ENCODE measurements at places on chromosomes 1 and 21.
A peak's percentile ranks its signal among the peaks of the same experiment; 100 is the strongest.

DNA sequence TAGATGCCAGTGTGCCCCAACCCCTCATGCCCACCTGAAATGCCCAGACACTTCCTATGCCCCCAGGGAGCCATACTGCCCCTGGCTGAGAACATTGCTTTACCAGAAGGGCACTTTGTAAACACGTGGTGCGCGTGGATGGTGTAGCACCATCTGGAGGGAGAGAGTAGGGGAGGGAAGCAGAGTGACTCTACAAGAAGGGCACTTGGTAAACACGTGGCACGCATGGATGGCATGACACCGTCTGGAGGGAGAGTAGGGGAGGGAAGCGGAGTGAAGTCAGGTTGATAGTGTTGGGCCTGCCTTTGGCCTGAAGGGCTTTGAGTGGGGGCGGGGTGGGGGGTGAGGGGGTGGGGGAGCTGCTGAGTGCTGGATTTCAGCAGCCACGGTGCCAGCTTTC, 324.0 kb upstream of the VAMP3 start:
- no peak for DNase-seq

- no peak for DNase-seq
Observed at GRCh38 chr21:46099476-46099875, 1.6 kb downstream of the COL6A2 start.

DNA sequence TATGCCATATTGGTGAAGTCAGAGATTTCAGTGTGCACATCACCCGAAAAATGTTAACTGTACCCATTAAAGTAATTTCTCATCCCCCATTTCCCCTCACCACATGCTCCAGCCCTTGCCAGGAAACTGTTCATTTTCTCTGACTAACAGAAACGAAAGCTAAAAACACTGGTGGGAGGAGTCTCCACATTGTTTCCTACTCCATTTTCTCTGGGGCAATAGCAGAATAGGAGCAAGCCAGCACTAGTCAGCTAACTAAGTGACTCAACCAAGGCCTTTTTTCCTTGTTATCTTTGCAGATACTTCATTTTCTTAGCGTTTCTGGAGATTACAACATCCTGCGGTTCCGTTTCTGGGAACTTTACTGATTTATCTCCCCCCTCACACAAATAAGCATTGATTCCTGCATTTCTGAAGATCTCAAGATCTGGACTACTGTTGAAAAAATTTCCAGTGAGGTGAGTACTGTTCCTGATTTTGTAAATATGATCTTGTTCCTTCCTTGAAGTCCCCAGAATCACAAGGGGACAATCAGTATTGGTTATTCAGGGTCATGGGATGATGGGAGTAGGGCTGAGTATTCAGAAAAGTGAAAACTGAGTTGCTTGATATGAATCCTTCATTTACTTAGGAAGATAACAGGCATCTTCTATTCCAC, at the start of gene IFI16:
Gene IFI16, plus strand, starts transcription at position 204 of the 658 bp plus-strand sequence. CDS start 4,774 bp downstream, outside the sequence.
- DNase-seq = no peak

DNA sequence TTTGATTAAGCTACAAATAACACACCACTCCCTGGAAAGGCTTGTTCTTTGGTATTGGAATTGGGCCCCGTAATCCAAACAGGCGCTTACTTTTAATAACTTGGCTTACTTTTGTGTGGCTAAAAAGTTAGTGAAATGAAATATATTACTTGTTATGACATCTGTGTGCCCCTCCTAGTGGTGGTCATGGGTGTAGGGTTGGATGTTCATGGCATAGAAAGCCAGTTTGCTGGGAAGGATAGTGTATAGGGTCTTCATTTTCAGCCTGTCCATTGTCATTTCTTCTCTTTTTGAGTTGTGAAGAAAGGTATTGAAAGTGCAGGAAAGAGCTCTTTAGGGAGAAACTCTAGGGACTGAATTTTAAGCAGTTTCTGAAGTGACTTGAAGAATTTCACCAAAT, 5.9 kb downstream of the CDC14A start:
- no peak for DNase-seq

- no peak for DNase-seq
Observed at GRCh38 chr21:28763809-28764418, 228.8 kb downstream of the LTN1 start.

DNA sequence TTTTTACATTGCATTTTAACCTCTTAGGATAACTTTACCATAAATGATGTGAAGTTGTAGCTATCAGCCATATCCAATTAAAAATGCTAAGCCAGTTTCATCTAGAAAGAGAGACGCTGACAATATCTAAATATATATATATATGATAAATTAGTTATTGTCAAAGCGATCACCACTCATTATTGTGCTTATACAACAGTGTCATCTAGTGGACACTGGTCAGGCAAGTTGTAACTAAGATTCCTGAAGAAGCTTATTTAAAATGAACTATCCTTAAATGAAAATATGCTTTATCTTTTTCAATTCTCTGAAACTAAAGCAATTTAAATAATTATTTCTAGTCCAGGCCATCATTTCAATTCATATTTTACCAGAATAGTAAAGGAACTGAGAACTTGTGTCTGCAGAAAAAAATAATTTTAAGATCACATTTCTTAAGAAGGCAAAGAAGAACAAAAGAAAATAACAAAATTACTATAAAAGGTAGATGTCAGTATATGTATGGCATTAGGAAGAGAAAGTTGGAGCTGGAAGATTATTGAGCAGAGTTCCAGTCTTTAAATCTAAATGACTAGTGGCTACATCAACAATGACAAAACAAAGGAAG, 193.3 kb upstream of the SNX7 start:
- no peak for DNase-seq

GRCh38 chr1:77632216-77632615, 50.2 kb downstream of the ZZZ3 start:
- no peak for DNase-seq

DNA sequence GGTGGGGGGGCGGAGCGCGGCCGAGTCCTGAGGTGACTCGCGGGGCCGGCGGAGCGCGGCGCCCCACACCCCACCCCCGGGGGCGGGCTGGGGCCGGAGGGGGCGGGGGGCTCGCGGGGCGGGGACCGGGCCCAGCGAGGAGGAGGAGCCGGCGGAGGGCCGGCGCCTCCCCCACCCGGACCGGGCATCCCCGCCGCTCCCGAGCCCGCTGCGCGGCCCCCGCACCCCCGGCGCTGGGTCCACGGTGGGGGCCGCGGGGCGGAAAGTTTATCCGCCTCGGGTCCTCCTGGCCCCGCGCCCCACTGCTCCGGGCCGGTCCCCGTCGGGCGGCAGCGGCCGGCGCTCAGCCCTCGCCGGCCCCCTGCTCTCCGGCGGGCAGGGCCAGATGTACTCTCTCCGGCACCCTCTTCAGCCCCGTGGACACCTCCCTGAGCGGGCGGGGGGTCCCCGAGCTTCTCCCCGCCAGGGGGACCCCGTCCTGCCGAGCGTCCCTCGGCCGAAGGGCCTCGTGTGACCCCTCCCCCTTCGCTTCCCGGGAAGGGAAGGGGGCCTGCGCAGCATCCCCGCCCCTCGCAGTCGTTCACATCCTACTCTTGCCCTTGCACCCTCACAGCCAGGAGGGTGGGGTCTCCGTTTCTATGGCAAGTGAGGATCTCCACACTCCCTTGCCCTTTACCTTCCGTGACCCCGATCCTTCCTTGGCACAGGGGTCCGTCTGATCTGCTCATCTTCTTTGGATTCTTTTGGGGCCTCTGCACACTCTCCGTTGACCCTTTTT, 663 bp downstream of the CAMTA1 start:
- DNase-seq = no peak

- no peak for DNase-seq
Observed at GRCh38 chr1:242455052-242455361, 69.5 kb downstream of the PLD5 start.

DNA sequence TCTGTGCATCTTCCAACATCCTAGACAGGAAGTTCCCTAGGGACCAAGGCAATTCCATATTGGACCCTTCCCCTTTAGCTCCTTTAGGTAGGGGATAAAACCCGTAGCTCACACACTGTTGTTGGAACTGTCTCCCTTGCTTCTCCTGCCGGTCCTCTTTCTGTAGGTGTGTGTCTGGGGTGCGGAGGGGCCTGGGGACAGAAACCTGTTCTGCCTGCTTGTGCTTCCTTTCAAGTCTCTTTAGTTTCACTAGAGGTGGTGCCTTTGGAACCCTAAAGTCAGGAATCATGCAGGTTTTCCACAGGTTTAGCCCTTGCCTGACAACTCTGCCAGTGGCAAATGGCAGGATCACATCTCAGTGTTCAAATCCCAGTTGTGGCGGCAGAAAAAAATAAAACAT, 74.6 kb upstream of the PTGFRN start:
- DNase-seq = no peak

DNA sequence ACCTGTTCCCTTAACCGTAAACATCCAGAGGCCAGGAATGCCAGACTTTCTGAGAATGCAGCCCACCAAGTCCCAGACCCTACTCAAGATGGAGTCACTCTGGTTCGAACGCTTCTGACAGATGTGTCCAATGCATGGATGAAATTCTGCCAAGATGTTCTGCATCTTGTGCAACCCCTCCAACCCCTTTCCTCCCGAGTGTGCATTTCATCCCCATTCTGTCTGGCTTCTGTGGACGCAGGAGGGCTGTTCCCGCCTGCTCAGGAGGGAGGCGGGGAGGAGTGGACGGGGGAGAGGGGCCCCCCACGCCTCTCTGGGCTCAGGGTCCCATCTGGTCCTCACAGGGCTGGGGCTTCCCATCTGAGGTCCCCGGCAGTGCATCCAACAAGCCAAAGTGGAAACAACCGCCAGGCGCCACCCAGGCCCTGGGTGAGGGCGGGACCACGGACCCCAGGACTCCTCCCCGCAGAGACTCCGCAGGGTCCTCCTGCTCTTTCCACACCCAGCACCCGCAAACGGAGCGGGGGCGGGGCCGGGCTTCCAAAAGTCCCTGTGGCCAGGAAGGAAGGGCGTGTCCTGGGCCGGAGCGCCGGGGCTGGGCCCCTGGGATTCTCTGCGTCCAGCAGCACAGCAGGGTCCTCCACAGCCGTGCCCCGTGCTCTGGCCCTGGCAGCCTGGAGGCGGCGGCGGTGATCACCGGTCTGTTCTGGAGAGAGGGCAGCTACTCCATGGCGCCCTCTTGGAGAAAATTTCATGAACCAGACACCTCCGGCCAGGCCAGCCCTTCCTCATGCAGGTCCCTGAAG, 27.8 kb upstream of the SUMO3 start:
- DNase-seq = peak; percentile 14

- DNase-seq = no peak
Observed at GRCh38 chr21:17572431-17572830, 40.3 kb downstream of the BTG3 start.

DNA sequence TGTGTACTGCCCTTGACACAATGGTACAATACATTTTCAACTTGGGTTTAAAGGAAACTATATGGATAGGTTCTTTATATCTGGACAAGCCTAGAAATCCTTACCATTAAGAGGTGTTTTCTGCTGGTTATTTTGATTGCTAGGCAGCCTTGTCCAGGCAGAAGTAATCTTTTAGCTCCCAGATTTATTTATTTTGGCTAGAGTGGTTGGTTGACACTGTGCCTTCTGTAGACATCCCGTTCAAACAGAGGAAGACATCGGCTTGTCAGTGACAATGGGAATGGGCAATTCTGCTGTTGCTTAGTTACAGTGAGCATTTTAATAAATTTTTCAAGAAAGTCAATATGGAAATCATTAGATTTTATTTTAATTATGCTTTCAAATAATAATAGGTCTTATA, 138.8 kb downstream of the VPS13D start:
- no peak for DNase-seq

DNA sequence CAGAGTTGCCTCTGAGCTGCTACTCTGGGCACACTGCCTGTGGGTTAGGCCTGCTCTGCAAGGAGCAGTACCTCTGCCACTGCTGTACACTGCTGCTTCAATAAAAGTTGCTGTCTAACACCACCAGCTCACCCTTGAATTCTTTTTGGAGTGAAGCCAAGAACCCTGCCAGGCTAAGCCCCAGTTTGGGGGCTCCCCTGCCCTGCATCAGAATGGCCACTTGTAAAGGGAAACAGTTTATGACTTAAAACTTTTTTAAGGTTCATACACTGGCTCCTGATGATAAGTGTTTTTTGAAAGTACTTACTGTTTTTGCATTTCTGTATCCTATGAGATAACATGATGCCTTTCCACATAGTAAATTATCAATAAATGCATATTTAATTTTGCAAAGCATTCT, 310.0 kb downstream of the LMO4 start:
- no peak for DNase-seq

- DNase-seq = no peak
Observed at GRCh38 chr1:241143765-241144442, 213.1 kb downstream of the RGS7 start.

DNA sequence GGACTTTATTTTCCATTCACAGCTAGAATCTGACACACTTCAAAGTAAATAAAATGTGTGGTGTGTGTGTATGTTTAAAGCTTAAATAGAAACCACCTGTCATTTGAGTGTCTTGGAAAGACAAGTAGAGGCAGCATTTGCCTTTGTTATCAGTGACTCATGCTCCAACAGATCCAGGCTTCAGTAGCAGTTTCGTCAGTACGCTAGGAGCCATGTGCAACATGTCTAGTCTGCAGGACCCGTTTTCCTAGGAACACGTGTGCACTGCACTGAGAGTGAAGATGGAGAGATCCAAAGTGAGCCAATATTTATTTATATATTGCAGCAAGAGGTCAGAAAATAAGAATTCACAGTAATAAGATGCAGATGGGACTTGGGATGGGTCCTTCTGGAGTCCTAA, 41.8 kb downstream of the SGIP1 start:
- DNase-seq = no peak

DNA sequence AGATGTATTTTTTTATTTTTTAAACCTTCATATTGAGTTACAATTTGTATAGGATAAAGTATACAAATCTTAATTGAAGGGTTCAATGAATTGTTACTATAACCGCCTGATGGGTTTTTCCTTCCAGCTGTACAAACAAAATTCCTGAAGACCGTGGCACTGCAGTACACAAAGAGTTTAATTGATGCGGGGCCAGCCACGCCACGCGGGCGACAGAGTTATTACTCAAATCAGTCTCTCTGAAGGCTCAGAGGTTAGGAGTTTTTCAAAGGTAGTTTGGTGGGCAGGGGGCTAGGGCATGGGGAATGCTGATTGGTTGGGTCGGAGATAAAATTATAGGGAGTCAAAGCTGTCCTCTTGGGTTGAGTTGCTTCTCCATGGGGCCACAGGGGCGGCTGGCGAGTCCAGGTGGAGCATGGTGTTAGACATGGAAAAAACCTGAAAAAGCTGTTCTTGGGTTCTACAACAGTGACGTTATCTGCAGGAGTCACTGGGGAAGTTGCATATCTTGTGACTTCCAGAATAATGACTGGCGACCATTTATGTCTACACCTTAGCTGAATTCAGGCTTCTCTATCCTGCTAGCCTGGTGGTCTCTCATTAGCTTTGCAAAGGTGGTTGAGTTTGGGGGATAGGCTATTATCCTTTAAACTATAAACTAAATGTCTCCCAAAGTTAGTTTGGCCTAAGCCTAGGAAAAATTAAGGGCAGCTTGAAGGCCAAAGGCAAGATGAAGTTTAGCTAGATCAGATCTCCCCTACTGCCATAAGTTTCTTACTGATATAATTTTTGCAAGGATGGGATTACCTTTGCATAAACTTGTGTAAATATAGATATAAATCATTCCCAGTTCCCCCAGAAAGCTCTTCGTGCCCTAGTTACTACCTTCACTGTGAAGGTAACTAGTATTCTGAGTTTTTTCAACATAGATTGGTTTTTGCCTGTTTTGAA, 13.0 kb upstream of the TMEM9 start:
- DNase-seq = no peak
